Caudate nucleus (tissue), 63 donors: ENCODE measurements at places on chromosomes 2 and 18.

- DNase-seq: no peak
Observed at GRCh38 chr18:44229693-44230108, 451.0 kb upstream of the SETBP1 start.

- no peak for DNase-seq
Observed at GRCh38 chr2:17362956-17363355, 155.3 kb downstream of the RAD51AP2 start.

DNA sequence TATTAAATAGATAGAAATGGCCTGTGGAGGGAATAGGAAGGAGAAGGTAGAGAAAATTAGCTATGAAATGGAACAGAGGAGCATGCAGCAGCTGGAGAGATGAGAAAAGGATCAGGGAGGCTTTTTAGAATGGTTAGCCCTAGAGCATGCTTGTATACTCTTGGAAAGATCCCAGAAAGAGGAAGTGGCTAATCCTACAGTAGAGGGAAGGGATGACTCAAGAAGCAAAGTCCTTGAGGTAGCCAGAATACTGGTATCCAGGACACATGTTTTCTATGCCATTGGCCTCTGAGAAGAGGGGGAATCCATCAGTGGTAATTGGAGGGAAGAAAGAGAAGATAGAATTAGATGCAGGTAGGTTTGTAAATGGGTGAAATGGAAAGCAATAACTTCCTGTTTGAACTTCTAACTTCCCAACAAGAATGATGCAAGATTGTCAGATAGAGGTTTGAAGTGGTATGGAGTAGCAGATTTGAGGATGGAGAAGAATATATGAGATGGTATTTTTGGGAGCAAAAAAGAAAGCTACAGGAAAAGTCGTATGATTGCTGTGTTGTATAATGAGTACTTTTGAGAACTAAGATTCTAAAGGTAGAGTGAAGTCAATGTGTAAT lies 17.1 kb upstream of the OSBPL6 start:
- DNase-seq: no peak

- DNase-seq: no peak
Observed at GRCh38 chr2:39593439-39594393, 72.0 kb upstream of the TMEM178A start.

GRCh38 chr2:52017646-52018235 lies 985.8 kb upstream of the NRXN1 start:
- DNase-seq: no peak

DNA sequence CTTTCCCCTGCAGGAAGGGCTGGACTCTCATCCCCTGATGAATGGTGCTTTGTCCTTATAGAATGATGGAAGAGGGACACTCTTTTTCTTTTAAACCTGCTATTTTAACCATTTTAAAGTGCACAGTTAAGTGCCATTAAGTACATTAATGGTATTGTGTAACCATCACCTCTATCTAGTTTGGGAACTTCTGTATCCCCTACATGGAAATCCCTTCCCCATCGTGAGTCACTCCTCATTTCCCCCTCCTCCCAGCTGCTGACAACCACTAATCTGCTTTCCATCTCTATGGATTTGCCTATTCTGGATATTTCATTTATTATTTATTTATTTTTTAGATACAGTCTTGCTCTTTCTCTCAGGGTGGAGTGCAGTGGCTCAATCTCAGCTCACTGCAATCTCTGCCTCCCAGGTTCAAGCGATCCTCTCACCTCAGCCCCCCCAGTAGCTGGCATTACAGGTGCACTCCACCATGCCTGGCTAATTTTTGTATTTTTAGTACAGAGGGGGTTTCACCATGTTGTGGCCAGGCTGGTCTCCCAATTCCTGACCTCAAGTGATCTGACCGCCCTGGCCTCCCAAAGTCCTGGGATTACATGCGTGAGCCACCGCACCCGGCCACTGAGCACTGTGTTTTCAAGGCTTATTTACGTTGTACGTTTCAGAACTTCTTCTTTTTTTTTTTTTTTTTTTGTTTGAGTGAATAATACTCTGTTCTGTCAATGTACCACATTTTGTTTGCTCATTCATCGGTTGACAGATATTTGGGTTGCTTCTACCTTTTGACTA lies 15.8 kb downstream of the DGKD start:
- DNase-seq: no peak

DNA sequence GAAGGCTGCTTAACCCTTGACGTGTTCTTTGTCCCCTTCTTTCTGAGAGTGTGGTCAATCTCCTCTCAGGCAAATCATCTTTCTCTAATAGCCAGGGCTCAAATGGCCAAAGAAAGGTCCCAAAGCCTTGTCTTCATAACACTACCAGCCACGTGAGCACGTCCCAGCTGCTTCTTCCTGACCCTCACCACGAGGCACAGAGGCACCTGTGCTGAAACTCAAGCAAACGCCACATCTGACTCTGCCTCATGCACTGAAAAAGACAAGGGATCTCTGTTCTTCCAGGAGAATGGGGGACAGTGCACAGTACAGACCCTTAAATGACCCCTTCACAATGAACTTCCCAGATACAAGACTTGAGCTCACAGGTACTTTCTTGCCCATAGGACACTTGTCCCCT lies 31.8 kb downstream of the BCL11A start:
- no peak for DNase-seq

GRCh38 chr2:43417300-43417699 lies 178.5 kb downstream of the THADA start:
- no peak for DNase-seq

GRCh38 chr2:202494300-202495229 lies 118.4 kb downstream of the BMPR2 start:
- no peak for DNase-seq

- no peak for DNase-seq
Observed at GRCh38 chr18:9330419-9330818, 4.2 kb upstream of the TWSG1 start.

DNA sequence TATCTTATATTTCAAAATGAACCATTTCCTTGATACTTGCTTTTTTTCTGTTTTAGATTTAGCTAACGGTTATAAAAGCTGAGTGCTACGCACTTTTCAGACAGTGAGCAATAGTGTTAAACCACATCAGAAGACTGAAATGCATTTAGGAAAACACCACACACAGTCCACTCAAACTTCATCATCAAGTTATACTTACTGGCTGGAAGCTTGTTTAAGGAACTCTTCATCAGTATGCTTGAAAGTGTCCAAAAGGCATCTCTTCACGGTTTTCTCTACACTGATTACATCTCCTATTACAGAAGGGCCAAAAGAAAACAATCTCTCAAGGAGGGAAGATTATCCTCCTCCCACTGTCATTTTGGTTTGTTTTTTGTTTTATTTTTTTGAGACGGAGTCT lies 19.7 kb downstream of the ILKAP start:
- no peak for DNase-seq

- DNase-seq: no peak
Observed at GRCh38 chr2:88038263-88039105, 17.1 kb downstream of the KRCC1 start.

GRCh38 chr2:88521445-88522073 lies 69.1 kb upstream of the FOXI3 start:
- no peak for DNase-seq

DNA sequence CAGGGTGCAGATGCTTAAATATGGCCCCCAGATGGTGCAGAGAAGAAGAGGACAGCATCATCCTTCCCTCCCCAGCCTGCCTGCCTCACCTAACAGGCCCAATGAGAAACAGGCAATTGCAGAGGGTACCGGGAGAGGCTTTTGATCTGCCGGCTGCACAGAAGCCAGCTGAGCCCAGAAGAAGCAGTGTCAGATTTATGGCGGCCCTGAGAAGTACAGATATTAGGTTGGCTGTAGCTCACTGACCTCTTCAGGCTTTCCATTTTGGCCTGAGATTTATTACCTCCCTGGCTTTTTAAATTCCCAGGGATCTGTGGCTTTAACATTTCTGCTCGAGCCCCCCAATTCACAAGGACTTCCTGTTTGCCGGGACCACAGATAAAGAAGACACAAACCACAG lies 278.7 kb downstream of the EN1 start:
- DNase-seq: no peak
